ENCODE measurements at places on chromosomes 1 and 21.
A peak's percentile ranks its signal among the peaks of the same experiment; 100 is the strongest.

DNA sequence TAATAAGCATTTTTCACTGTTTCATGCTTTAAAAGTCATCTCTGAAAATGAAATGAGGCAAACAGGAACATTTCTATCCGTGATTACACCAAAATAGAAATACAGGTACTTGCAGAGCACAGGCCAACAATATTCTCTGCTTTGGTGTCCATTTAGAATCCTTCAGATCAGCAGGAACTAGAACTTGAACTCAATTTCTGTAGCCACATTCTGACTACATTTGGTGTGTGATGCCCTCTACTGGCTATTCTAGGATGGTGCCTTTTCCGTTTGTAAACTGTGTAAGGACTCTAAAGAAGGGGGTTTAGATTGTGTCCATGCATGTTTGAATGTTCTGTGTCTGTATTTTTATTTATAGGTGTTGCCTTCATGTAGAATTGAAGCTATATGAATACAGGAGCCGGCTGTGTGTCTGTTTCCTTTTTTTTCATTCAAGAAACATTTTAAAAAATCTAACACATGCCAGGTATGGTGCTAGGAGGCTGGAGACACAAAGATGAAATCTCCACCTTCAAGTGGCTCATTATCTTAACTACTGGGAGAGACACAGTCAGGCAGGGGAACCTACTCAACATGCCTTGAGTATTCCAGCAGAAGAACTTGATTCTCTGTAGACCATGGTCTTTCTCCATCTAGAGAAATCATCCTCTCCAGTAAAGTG lies 7.6 kb upstream of the ZNF326 start:
- DNase-seq, result peak; percentile 80

- DNase-seq, result peak; percentile 78
These were observed 85.7 kb downstream of the NRDC start for GRCh38 chr1:51792864-51793263.

- DNase-seq, result no peak
These were observed 184.8 kb upstream of the VAMP3 start for GRCh38 chr1:7586031-7586941.

DNA sequence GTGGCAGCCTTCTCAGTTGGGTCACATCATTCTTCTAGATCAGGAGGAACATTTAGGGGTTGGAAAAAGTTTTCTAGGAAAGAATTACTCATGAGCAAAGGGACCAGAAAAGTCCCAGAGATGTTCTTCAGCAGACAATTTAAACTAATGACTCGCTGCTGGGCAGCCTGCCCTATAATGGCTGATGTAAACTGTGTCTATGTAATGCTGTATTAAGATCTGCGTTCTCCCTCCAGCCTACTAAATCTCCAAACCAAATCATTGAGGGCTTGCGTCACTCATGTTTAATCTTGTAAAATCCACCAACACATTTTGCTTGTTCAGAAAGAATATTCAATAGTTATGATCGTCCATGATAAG lies 92.1 kb downstream of the LRRC8C start:
- DNase-seq, result peak; percentile 79

- no peak for DNase-seq
These were observed 1.1 kb downstream of the CLCN6 start for GRCh38 chr1:11807133-11807532.

- no peak for DNase-seq
These were observed 612 bp upstream of the CMPK1 start for GRCh38 chr1:47332779-47333577.

GRCh38 chr1:56084246-56084645 lies 495.1 kb downstream of the PLPP3 start:
- no peak for DNase-seq

GRCh38 chr1:56531624-56532349 lies 47.6 kb downstream of the PLPP3 start:
- DNase-seq, result no peak

DNA sequence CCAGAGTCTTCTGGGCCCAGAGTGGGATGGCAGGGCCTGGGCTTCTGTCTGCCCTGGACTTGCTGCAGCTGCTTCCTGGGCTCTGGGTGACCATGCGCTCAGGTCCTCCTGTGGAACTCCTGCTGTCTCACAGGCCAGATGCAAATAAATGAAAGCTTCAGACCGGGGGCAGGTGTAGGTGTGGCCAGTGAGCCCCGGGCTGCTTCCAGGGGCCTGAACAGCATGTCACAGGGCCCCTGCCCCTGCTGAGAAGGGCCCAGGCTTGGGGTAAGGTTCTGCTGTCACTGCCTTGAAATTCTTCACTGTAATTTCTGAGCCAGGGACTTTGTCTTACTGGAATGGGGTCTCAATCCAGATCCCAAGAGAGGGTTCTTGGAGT lies 2.5 kb upstream of the PKNOX1 start:
- DNase-seq, result no peak

DNA sequence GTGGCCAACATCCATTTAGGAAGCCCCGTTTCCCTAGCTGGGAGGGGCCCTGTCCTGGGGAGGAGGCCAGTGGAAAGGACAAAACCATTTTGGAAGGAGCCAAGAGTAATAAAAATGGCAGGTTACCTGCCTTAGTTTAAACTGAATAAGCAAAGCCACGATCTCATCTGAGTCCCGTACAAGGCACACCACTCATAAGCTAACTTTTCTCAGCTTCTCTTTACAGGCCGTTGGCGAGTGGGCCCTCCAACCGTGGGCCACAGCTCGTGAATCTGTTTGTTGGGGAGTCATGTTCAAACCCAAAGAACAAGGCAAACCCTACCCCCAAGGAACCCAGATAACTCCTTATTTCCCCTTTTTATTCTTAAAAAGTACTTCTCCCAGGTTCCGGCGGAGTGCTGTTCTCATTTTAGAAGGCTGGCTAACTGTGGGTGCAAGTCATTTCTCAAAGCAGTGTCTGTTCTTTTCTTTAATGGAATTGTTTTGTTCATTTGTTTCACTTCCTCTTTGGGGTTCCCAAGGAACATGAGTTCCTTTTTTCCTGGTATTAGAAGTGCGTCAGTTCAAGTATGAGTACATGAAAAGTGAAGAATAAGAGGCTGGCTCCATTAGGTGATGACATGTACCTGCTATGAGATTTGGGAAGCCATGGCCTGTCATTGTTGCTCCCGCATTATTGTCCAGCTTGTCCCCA lies 89.0 kb downstream of the PSMG1 start:
- no peak for DNase-seq

All from astrocyte of the spinal cord (primary cell).